Germinal center (tissue), 1 donor: ENCODE measurements at places on chromosomes 2 and 18.

- no peak for DNase-seq
These were observed 11.5 kb upstream of the SLC11A1 start for GRCh38 chr2:218370410-218371063.

- no peak for DNase-seq
These were observed 76.4 kb upstream of the MGAT5 start for GRCh38 chr2:134177351-134177931.

DNA sequence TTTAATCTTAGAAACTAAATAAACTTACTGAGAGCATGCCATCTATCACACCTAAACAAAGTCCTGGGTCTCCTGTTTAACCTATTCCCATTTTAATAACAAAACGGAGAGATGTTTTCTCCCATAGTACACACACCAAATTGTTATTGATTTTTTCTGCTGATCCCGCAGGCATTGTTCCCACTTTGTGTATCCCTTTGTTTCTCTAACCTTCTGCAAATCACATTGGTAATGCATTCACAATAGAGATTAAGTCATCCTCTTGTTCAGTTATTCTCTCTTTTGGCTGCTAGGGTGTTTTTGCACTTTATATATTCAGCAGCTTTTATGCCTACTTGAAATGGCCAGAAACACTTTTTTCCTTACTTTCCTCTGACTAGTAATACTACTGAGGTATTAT is 1071.9 kb upstream of the CDH2 start:
- DNase-seq: no peak

DNA sequence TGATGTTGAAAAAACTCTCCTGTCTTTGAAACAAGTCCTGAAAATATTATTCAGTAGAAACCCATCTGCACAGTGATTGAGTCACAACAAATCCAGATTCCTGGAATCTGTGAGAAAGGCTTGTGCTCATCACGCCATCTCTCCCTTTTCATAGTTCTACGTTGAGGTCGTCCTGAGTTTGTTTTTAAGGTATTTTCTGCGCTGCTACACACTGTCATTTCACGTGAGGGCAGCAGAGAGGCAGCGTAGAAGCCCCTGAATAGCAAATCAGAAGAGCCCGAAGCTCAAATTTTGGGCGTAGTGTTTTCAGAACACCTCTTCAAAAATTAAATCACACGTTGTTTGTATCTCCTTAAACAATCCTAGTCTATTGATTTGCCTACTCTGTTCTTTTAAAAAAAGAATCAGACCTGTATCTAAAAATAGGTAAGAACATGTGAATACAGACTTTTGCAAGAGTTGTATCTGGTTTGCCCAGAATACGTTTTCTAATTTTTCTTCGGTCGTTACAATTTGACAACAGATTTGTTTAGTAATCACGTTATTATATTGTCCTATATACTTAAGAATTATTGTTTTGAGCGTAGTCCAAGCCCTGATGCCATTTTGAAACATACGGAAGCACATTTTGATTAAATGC is 61.6 kb upstream of the SLC38A11 start:
- peak; percentile 48 for DNase-seq

DNA sequence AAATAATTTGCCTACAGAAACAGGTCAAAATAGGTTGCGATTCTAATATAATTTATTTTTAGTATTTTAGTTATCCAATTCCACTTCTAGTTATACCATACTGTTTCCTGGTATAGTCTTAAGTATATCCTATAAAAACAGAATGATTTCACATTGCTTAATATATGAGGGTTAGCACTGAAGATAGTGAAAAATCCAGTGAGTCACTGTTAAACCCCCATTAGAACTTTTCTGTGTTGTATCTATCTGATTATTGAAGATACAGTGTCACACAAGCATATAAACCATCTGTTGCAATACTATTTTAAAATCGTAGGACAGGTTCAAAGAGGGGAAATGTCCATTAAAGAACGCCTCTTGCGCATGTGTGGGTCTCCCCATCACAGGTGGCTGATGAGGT is 110.0 kb downstream of the FEZ2 start:
- DNase-seq: no peak

GRCh38 chr18:63551769-63552168 is 9.6 kb downstream of the SERPINB12 start:
- no peak for DNase-seq

- DNase-seq: no peak
These were observed 399.4 kb upstream of the TRIB2 start for GRCh38 chr2:12317286-12317685.

GRCh38 chr2:70354264-70354949 is 52.5 kb upstream of the FAM136A start:
- no peak for DNase-seq

DNA sequence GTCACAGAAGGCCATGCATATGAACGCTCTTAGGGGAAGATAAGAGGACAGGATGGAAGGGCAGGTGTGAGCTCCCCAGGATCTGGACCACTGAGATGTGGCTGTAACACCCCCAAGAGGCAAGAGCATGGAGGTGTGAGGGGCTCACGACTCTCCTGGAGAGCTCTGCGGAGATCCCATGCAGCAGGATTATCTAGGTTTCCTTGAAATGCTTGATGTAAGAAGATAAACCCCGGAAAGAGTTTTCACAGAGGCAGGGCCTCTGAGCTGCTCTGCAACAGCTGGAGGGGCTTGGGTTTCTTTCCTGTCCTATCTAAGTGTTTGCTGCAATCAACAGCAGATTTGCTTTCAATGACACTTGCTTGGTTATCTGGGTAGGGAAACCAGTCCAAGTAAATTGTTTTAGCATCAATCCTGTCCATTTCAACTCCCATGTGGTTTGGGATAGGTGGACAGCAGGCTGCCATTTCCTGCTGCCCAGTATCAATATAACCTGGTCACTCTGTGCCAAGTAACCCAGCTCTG is 138.9 kb downstream of the SMAD2 start:
- no peak for DNase-seq

DNA sequence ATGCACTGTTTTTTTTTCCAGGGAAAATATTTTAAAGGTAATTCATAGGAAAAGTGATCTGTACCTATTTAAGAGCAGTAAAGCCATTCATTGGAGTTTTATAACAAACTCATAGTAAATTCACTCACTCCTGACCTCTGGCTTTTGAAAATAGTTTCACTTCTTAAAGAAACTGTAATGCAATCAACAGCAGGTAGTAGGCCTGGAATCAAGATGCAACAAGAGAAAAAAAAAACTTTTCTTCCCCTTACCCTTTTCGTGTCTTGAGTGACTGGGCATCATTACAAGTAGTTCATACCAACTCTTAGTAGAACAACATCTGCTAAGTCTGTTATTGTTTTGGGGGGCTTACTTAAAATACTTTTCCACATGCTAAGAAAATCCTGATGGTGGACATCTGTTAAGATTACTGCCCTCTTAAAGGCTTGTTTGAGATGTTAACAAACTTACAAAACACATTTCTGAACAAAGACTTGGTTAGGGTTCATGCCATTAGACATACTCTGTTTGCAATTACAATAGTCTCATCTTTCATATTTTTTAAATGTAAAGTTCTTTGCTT is 164.1 kb upstream of the FOSL2 start:
- no peak for DNase-seq

- DNase-seq: no peak
These were observed 84.1 kb upstream of the CTNNA2 start for GRCh38 chr2:79428745-79429144.

- no peak for DNase-seq
These were observed 484.4 kb downstream of the ZNF804A start for GRCh38 chr2:185082749-185083148.

GRCh38 chr2:38154395-38154794 is 78.4 kb upstream of the CYP1B1 start:
- no peak for DNase-seq

DNA sequence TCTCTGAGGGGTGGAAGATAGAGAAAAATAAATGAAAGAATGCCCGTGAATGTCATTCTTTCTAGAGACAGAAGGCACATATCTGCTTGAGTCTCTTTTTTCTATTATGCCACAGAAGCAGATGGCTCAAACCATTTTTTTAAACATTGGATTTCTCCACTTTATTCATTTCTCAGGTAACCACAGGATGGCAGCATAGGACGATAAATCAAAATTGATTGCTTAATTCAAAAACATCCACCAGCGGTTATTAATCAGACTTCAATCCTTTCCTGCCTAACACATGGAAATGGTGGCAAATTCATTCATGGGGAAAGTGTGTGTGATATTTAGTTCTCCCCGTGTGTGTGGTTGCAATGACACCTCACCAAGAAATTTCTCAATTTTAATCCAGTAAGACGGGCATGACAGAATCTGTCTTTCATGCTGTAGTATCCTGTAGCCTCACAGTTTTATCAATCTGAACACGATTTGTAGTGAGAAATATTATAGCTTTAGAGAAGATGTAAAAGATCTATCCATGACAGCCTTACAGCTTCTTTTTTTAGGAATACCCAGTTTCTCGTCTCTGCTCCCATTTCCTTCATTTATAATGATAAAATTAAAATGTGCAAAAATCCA is 72.2 kb downstream of the DSC3 start:
- no peak for DNase-seq

DNA sequence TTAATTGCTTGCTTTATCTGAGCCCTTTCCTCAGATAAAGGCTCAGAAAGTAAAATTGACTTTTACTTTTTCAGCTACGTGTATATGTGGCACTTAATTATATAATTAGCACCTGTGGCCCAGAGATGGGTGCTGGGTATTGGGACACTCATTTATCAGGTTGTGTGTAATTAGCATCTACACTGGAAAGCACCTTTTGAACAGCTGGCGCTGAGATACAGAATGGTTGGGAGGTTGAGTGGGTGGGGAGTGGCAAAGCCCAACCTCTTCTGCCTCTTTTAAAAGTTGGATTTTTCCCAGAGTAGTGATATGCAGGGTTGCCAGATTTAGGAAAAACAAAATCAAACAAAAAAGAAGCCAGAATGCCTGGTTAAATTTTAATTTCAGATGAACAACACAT is 23.9 kb downstream of the SPTBN1 start:
- DNase-seq: no peak

DNA sequence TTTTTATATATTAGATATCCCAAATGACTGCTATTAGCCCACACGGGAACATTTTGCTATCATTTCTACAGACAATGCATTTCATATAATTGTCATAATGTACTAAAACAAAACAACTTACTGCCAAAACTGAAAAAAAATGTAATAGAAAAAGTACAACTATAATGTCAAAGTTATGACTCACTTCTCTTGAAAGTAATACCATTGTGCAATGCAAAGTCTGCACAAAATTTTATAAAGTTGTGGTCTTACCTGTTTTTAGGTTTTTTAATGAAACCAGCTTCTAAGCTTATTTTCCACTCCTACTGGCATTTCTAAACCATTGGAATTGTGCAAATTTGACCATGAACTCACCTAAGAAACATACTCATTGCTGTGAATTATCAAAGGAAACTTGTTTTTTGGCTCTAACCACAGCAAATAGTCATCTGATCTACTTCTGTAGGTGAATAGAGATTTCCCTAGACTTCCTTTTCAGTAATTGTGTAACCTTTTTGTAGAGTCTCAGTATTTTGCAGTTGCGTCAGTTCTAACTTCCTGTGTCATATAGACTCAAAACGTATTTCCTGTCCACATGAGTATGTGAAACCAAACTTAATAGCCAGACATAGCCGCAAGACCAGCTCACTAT is 31.9 kb upstream of the TFPI start:
- DNase-seq: no peak

DNA sequence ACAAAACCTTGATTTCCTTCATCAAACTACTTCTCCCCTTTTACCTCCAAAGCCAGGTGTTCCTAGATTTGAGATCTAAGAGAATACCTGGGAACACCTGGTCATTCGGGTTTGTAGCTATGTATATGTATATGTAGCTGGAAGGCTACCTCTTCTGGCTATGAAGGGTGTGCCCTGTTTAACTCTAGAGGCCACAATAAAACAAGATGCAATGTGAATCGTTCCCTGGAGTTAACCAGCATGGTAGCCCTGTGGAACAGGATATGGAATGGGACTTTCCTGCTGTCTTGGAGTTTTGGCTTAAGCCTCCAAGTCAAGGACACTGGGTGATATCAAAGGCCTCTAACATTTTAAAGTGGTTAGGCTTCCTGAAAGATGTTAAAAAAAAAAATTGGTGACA is 17.7 kb upstream of the NFU1 start:
- no peak for DNase-seq

DNA sequence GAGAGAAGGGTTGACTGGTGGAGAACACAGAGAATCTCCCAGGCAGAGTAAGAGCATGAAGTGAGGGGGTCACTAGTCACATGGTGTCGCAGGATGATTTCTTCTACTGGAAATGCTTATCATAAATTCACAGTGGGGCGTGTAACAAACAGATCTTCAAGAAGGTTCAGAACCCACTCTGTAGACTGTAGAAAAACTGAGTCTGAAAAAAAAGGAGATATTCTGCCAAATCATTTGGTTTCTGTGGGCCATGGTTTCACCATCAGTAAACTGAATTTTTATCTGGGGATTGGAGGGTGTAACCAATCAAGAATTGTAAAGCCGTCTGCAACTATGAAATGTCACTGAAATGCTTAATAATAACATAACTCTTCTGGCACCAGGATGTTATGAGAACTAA is 15.0 kb downstream of the TPGS2 start:
- no peak for DNase-seq

DNA sequence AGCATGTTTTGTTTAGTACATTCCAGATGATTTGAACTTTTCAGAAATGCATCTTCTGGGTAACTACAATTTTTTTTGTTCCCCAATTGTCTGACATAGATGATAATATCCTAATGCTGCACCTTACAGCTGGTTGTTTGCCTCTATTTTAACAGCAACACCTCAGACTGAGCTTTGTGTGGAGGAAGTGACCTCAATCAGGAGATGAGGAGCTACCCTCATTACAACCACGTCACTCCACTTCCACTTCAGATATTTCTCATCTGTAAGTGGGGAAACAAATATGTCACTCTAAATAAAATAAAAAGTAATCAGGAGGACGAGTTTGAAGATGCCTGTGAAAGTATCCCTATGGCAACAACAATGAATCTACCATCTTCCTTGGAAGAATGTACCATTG is 12.1 kb upstream of the SRSF7 start:
- no peak for DNase-seq
